Right hindlimb (tissue), 1 donor: ENCODE measurements at places on chromosomes 12 and 14.

DNA sequence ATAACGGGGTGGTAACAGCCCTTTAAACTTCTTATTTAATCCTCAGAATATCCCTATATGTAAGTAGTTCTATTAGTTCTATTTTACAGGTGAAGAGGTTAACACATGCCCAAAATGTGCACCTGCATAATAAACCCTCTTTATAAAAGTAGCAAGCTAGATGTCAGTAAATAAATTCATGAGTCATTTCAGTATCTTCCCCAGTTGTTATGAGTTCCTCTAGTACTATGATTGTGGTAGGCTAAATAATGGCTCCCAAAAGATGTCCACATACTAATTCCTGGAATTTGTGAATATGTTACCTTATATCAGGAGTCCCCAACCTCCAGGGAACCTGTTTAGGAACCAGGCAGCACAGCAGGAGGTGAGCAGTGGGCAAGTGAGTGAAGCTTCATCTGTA is 106.5 kb downstream of the TMTC3 start:
- DNase-seq = no peak

- no peak for DNase-seq
These were observed 1.2 kb downstream of the GNPNAT1 start for GRCh38 chr14:52790011-52790755.

DNA sequence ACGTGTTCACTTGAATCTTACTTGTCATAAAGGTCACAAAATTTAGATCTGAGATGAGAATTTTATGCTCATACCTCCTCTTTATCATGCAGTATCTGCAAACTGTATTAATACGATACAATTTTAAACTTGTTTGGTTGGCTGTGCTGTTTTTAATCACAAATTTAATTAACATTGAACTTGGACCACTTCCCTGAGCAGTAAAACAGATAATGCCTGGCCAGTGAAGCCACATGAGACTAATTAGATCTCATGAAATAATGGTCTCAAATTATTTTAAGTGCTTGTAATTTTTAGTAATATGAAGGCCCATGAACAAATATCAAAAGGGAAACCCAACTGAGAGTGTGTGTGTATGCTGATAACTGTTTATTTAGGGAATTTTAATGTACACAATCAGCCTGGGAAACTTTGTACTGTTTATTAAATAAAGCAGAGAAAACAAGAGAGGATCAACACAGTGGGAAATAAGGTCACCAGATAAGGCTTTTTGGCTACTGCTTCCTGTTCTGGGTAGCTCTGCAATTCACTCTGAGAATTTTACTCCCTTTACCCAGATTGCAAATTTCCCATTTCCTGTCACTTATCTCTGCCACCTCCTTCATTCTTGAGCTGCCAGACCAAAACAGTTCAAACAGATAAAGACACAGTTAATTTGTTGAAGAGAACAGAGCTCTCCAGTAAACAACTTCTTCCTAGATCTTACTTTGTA is 61.6 kb upstream of the GNPNAT1 start:
- no peak for DNase-seq

- no peak for DNase-seq
These were observed 4.3 kb downstream of the SEL1L start for GRCh38 chr14:81529391-81529790.

- no peak for DNase-seq
These were observed 32.8 kb upstream of the DEGS2 start for GRCh38 chr14:100192250-100192671.

- no peak for DNase-seq
These were observed 17.4 kb downstream of the NGB start for GRCh38 chr14:77253333-77254190.

DNA sequence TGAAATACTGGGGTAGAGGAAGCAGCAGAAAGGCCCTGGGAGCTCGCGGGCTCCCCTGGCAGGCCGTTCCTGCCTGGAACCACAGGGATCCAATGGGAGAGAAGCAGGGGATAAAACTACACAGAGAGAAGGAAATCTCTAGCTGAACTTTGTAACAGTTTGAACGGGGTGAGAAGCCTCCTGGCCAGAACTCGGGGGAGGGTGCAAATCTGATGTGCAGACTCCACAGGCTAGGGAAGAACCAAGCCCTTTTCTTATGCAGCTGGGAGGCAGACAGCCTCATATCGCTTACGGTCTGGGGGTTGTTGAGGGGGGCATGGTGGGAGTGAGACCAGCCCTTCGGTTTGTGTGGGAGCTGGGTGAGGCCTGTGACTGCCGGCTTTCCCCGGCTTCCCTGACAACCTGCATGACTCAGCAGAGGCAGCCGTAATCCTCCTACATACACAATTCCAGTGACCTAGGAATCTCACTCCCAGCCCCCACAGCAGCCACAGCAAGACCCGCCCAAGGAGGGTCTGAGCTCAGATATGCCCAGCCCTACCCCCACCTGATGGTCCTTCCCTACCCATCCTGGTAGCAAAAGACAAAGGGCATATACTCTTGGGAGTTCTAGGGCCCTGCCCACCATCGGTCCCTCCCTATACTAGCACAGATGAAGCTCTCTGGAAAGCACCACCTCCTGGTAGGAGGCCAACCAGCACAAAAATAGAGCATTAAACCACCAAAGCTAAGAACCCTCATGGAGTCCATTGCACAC is 143.0 kb downstream of the TMTC1 start:
- DNase-seq = peak; percentile 36

DNA sequence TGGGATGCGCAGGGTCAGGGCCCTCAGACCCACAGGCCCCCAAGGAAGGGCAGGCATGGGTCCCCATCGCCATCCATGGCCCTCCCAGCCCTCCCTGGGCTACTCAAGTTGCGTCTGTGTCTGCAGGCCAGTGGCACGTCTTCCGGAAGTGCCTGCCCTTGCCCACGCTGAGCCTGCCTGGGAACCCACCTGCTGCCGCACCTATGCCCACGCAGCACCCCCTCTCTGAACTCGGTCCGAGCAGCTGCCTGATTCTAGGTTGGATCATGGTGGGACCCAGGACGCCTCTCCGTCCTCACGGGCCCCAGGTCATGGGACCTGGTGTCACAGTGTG is 182.8 kb downstream of the ADGRD1 start:
- no peak for DNase-seq
